ENCODE measurements at places on chromosomes 6 and 20.
A peak's percentile ranks its signal among the peaks of the same experiment; 100 is the strongest.

GRCh38 chr6:105058846-105059245 lies 101.9 kb downstream of the LIN28B start:
- DNase-seq: no peak

DNA sequence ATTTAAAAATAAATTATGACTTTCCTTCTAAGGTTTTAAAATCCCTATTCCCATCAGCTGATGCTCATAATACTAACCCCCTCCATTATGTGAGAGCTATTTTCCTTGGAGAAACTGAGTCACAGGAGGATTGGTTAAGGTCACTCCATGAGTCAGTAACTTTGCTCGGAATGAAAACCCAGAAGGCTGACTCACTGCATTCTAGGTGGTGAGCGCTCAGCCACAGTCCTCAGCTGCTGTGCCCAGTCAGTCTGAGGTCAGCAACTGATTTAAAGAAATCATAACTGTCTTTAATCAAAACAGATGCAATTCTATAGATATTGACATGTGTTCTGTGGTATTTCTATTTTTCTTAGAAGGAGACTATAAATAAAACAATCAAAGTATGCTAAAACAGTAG lies 359.2 kb downstream of the GJA1 start:
- peak; percentile 91 for DNase-seq

DNA sequence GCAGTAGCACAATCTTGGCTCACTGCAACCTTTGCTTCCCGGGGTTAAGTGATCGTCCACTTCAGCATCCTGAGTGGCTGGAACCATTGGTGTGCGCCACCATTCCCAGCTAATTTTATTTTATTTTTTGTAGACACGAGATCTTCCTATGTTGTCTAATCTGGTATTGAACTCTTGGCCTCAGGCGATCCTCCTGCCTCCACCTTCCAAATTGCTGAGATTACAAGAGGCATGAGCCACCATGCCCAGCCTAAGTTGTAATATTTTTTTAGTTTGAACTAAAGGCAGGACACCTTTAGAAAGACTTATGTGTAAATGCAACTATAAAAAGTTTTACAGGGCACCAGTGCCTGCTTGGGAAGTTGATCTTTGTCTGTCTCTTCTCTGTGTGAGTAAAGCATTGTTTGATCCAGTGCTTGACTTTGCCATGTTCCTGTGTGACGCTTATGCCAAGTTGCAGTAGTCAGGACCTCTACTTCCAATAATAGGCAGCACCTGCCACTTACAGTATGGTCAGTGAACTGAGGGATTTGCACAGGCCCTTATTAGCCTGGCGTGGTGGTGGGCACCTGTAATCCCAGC lies 46.9 kb downstream of the JARID2 start:
- DNase-seq: no peak

DNA sequence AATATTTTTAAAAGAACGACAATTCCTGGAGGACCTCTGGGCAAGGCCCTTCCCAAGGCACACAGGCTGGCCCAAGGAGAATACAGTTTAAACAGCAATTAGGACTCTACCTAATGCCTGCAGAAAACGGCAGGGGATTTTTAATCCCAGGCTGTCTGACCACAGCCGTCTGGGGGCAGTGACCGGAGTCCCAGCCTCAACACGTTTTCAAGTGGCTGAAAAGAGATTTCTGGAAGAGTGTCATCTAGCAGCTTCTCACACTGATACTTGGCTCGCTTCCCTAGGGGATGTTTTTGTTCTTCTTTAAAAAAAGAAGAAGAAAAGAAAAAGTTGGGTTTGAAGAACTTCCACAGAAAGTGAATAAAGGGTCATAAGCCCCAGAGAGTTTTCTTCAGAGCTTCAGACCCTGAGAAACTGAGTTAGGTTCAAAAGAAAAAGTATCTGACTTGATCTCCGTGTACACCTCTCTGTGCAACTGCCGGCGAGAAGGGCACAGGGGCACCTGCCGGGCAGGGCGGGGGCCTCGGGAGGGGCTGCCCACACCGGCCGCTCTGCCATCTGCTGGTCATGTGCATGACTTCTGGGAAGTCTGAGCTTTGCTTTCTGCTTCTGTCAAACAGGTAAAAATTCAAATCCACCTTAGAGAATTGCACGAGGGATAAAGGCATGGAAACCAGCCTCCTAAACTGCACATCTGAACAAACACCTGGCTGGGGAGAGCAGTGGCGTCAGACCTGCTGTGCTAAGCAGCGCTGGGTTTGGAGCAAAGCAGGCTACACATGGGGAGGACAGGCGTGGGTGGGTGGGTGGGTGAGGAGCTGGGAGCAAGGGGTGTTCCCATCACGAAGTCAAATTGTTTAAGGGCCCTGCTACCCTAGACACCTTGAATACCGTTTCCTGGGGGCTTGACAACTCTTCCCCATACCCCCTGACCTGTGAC lies 33.0 kb downstream of the RRBP1 start:
- peak; percentile 80 for DNase-seq

- DNase-seq: peak; percentile 15
These were observed 177.0 kb downstream of the TENT5A start for GRCh38 chr6:81575442-81575841.

- DNase-seq: peak; percentile 91
These were observed 44.1 kb downstream of the DPPA5 start for GRCh38 chr6:73309785-73310502.

DNA sequence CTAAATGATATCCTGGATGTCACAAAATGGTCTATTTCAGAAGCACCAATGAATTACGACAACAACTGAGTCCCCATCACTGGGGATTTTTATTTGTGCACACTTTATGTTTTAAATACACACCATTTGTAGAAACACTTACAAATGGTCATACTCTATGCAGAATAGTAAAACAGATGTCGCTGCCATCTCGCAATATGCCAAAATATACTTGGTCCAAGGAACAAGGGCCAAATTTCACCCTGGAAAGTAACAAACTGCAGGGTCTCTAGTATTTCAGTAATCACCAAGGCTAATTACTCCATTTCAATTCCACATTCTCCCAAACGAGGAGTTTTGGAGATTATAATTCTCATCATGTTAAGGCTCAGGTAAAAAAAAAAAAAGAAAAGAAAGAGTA lies 215.2 kb downstream of the LMBRD1 start:
- no peak for DNase-seq

DNA sequence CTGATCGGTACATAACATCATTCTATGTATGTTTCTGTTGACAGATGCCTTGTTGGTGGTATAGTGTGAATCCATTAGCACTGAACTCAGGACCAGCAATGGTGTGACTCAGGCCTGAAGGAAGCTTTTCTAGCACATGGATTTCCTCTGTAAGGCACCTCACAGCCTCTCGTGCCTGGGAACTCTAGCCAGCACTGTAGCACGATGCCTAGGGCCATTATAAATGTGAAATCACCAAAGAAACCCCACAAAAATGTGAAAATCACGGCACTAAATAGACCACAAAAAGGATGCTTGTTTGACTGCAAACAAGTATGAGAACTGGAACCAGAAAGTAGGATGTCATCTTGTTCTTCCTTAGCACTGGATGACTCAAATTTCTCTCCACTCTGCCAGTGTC lies 63.7 kb upstream of the NKX2-2 start:
- DNase-seq: no peak

DNA sequence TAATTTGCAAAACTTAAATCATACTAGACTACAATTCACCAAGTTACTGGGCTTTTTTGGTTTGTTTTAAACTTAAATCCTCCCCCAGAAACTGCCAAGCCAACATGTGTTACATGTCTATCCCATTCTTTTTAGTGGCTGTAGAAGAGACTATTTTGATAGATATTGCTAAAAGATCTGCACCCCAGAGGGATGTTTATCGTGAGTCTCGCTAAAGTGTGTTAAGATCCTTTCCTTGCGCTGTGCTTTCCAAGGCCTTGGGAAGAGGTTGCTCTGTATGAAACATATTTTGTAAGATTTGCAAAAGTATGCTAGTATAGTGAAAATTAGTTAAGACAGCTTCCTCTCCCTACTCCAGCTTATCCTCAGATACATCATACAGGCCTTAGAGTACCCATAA lies 63.0 kb downstream of the GPX5 start:
- DNase-seq: peak; percentile 32

DNA sequence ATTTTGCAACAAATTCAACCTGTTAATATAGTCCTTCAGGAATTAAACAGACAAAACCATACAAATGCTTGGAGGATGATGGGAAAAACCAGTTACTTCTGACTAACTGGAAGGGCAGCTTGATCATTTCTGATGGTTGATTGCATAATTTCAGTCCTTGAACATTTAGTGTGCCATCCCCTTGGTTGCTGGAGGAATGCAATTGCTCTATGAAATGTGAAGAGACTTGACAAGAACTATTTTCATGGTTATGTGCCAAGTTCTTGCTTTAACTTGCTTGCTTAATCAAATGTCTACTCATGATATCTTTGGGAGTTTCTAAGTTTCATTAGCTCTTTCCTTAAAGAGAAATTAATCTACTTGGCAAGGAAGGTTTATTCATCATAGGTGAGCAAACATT lies 45.2 kb downstream of the ANKEF1 start:
- no peak for DNase-seq

DNA sequence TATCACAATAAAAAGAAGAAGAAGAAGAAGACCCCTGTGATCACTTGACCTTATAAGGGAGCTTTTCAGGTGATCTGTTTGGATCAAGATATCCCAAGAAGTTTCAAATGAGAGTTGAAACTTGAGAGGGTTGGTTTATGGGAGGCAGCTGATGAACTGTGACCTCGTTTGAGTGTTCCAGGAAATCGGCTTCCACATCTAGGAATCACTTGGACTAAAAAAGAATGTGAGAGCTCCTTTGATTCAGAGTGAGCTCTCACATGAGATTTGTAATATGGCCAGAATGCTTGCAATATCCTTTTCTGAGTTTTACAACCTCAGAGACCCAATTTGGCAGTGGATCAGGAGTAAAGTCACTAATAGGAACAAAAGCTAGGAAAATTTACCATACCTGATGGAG lies 228.1 kb downstream of the ATXN1 start:
- DNase-seq: peak; percentile 4

GRCh38 chr20:4383961-4384360 lies 337.7 kb upstream of the PRND start:
- DNase-seq: no peak

DNA sequence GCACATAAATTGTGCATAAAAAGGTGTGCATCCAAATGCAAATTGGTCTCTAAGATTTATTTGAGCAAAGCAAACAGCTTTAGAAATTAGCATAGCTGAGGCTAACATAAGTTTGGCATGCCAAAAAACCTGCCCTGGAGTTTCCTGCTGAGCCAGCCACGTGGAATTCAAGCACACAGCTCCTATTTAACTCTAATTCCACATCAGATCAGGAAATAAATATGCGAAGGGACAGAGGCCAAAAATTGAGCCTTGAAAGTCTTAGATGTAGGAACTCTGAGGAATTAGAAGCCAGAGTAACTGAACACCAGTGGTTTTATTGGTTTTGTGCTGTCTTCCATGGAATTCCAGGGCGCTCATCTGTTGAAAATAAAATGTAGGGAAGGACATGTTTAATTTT lies 19.6 kb downstream of the SOBP start:
- DNase-seq: peak; percentile 61

DNA sequence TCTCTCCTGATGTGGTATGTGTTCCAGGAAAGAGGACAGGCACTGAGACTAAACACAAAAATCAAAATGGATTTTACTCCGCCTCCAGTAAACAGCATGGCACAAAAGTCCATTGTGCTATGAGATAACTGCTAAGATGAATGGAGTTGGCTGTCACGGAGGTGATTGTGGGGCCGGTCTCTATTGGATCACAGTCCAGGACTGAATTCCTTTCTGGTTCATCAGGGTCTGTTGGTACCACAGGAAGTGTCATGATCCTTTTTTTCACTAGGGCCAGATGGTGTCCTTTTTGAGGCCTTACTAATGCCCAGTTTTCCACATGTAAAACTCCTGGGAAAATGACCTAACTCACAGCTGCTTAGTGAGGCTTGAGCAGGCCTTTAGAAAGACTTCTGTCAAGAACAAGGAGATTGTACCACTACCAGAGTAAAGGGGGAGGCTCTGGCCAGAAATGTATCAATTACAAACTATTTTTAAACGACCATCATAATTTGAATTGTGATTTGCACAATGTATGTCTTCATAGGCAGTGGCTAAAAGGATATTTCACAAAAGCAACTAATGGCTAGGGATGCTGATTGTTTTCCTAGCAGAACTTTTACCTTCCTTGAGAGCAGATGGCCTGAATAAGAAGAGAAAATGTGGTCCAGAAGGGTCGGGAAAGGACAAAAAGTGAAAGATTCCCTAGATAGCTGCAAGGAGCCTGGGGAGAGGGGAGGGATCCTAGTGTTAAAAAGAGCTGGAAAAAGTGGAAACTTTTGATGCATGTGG lies 192.2 kb upstream of the POU3F2 start:
- DNase-seq: no peak

GRCh38 chr6:158548418-158549161 lies 11.3 kb upstream of the TMEM181 start:
- DNase-seq: peak; percentile 70

DNA sequence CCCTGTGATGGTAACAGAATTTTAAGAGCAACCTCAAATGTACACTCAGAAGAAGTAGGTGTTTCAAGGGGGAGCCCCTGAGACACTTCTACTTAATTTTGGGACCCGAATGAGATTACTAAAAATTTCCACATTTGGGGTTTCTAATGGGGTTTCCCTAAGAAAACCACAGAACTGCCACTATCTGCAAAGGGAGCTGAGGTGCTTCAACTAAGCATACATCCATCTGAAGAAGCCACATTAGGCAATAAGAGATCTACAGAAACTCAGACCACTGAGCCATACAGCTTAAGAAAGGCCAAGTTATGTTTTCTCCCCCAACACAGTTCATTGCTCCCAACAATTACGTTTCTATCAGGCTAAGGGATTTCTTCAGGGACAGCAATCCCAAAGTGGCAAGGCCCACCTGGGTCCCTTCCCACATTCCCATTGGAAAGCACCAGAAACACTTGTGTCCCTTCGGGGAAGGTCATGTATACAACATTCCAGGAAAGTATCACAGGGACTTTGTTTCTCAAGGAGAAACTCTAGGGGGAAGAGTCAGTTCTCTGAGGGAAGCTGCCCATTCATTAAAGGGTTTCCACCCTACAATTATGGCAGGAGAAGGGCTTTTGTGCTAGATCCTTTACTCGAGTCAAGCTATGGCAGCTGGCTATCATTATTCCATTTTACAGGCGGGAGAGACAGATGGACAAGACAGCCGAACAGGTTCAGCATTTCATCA lies 5.0 kb downstream of the BCL2L1 start:
- DNase-seq: no peak

- no peak for DNase-seq
These were observed 148.6 kb downstream of the LRRC1 start for GRCh38 chr6:53943395-53943794.

- DNase-seq: peak; percentile 89
These were observed 57.5 kb downstream of the RIN2 start for GRCh38 chr20:19815553-19815991.
